ENCODE measurements at places on chromosomes 11 and 22.
A peak's percentile ranks its signal among the peaks of the same experiment; 100 is the strongest.

- DNase-seq, result no peak
Observed at GRCh38 chr22:29539105-29539504, 14.5 kb downstream of the THOC5 start.

DNA sequence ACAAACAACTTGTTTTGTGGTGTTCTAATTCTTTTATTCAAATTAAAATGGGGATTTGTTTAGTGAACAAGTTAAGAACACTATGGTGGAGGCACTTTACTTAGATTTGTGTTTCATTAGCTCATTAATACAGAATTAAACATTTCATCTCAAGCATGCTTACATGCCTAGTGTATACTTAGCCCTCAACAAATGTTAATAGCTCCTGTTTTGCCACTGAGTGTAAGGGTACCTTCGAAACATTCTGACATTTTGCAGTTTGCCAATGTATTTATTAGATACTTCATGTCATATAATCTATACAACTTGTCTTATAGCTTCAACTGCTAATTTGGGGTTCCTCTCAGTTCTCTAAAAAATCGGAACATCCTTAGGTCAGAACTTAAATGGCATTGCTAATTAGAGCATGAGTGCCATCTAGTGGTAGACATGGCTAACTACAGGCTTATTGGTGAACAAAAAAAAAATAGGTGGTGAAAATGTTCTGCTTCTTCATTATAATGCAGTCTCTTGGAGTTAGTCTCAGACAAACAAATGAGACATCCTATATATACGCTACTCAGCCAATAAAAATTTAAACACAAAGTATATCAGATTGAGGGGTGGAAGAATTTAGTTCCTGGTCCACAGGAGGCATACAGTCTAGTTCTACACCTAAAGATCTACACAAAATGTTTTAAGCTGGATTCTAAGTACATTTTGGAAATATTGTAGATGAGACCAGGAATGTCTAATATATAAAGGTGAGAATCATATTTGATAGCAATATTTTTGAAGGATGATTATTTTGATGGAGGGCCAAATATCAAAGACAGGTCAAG is 4.9 kb upstream of the CNTN5 start:
- peak; percentile 14 for DNase-seq

DNA sequence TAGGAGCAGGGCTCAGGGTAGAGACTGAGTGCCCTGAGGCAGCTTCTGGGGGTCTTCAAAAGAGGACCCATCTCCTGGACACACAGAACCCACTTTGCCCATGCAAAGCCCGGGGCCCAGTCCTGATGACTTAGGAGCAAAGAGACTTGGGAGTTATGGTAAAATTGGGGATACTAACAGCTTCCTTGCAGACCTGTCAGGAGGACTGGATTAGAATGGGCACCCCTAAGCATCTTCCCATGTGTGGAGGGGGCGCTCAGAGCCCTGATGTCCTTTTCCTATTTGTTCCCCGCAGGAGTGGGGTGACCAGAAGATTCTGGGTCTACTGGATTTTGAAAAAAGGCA is 100.0 kb downstream of the WNT7B start:
- no peak for DNase-seq

- DNase-seq, result no peak
Observed at GRCh38 chr11:17475666-17476316, 854 bp downstream of the ABCC8 start.

GRCh38 chr22:29069463-29069862 is 3.4 kb upstream of the KREMEN1 start:
- no peak for DNase-seq

GRCh38 chr22:38820020-38820419 is 23.8 kb downstream of the NPTXR start:
- DNase-seq, result no peak

DNA sequence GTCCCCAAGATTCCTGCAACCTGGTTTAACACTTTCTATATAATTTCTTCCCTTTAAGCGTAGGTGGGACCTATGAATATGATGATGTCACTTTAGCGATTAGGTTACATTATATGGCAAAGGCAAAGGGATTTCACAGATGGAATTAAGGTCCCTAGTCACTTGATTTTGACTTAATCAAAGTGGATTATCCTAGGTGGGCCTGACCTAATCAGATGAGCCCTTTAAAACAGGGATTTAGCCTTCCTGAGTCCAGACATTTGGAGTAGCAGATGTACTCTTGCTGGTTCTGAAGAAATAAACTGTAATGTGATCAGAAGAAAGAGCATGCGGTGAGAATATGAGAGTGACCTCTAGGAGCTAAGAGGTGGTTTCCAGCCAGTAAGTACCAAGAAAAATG is 67.8 kb upstream of the LIN7C start:
- DNase-seq, result no peak

- DNase-seq, result no peak
Observed at GRCh38 chr11:112753706-112754105, 207.5 kb upstream of the NCAM1 start.

All from BE2C (cell line).